Activated CD8-positive, alpha-beta memory T cell treated with anti-CD3 and anti-CD28 coated beads, Interleukin-2, amount 50 U/mL, for 4 hours (primary cell): ENCODE measurements at places on chromosomes 2 and 18.

- DNase-seq, result no peak
These were observed 42.1 kb upstream of the PPP1R1C start for GRCh38 chr2:181943411-181944124.

DNA sequence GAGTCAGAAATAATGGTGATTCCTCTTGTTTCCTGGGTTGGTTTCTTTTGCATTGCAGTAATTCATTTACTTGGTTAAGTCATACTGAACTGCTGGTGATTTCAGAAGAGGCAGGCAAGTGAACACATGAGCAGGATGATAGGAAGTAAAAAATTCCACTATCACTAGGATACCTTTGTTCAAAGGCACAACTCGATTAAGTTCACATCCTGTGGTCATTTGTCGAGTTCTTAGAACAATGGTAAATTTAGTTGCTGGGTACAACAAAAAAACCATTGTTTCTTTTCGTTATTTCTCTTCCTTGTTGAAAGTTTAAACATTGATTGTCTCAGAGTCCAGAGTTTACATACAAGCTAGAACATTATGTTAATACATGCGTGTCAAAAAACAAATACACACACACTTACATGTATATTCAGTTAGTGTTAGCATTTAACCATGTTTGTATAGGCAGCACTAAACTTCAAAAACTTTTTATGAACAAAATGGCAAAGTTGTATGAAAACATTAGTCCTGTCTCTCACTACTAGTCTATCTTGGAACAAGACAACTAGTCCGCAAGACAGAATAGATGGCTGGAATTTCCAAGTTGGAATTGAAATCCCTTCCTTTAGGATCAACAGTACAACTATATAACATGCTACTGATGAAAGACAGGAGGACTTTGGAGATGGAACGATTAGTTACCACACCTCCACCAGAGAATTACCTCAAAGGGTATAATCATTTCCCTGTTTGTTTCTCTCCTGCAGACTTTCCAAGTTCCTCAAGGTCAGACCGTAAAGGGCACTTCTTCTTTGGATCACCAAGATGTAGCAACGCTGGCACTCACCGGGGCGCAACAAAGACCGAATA lies 26.2 kb downstream of the STK39 start:
- no peak for DNase-seq

- no peak for DNase-seq
These were observed 1.0 kb downstream of the CHRNG start for GRCh38 chr2:232540441-232541041.

DNA sequence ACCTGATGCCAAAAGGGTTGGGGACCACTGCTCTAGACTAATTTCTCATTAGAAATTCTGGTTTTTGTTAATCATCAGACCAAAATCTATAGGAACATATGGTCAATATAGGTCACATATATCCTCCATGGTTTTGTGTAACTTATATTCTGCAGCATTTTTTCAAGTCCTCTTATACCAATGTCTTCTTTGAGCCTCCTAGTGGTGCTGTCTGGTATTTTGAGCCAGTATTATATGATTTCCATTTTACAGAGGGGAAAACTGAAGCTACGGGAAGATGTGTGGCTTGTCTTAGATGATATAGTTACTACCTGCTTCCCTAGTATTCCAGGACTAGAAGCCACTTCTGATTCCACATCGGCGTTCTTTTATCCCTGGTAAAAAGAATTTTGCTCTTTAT lies 13.8 kb downstream of the MAPK4 start:
- no peak for DNase-seq

DNA sequence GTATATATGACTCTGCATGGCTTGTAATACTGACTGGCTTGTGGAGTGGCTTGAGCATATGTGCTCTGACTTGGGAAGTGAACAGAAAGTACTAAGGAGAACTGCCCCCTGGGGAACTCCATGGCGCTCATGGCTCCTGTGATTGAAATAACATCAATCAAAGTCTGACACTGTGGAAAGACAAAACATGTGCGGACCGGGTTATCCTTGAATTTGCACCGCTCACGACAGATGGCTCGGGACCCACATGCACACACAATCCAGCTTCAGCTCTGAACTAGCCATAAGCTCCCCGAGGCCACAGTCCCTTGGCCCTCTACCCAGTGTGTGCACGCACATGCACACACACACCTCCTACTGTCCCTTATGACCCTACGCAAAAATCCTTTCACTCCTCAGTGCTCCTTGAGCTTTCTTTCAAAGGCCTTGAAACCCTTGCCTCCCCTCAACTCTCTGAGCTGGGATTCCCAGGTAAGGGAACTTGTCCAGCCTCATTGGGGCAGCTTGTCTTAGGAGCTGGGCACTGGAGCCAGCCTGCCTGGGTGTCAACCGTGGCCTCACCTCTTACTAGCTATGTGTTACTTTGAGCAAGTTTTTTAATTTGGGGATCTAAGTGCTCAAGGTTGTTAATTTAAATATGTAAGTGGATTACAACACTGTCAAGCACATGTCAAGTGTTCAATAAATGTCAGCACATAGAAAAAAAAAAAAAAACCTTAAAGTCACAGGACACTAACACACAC lies 43.6 kb downstream of the MRPS5 start:
- no peak for DNase-seq

DNA sequence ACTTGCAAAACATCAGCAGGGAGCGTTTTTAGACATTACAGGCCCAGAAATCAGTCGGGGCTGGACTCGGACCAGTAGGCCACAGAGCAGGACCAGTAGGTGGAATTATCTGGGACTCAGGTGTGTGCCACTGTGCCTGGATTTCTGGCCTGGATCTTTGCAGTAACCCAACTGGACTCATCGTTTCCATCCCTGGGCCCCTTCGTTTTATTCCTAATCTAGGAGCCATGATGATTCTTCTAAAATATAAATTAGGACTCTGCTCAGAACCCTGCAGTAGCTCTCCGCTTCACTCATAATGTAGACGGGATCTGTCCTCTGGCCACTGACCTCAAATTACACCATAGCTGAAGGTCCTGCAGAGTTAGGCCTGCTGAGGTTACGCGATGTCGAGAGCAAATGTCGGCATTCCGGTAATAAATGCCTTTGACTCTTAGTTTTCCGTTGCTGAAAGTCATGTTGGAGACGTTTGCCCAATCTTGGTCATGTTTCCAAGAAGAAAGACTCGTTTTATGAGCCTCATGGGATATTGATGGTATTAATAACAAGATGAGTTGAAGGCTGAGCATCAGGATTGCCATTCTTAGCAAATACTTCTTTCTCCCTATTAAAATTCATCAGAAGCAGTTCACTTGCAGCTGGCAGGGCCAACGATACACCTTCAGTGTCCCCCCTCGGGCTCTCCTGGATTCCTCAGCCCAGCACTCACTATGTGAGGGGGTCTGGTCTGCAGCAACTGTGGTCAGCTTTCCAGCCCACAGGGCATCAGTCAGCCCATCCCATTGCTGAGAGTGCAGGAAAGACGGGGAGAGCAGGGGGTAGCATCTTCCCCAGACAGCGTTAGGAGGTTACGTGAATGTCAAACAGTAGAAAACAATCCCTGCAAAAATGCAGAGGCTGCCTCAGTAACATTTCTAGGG lies 39.9 kb upstream of the KLF11 start:
- no peak for DNase-seq

DNA sequence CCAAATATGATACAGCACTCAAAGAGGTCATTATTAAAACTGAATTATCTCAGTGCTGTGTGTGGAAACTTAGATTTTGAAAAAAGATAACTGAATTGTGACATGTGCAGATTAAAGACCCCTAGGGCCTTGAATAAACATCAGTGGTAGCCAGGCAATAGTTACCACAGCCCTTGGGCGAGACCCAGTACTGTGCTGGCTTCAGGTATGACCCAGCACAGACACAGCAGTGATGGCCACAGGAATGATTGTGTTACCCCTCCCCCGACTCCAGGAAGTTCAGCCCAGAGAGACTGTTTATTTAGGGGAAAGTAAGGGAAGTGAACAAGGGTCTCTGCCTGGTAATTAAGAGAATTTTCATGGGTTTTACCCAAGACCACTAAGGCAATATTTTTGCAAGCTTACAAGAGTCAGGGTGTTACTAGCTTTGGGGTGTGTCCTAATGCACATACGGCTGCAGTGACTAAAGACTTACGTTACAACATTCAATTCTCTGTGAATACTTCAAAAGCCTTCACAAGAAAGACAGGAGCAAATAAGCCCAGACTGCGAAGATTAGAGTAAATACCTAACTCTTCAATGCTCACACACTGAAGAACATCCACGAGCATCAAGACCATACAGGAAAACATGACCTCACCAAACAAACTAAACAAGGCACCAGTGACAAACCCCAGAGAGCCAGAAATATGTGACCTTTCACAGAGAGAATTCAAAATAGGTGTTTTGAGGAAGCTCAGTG lies 28.2 kb upstream of the ITGAV start:
- no peak for DNase-seq

GRCh38 chr2:200039724-200040650 lies 84.6 kb downstream of the MAIP1 start:
- no peak for DNase-seq

- no peak for DNase-seq
These were observed 34.0 kb downstream of the ADAM23 start for GRCh38 chr2:206477296-206477695.

DNA sequence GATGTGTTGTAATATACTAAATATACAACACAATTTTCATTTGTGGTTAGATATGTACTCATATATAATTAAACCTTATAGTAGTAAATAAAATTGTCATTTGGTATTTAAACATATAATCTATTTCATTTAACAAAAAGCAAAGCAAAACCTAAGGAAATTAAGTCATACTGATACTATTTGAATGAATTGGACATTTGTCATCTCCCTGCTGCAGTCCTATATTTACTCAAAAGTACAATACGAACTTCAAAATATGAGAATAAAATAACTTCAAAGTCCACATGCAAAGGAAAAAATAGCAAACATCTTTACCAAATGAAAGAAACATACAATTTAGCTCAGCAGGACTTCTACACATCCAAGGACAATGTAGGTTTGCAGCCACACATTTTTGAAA lies 11.8 kb upstream of the HAT1 start:
- no peak for DNase-seq

DNA sequence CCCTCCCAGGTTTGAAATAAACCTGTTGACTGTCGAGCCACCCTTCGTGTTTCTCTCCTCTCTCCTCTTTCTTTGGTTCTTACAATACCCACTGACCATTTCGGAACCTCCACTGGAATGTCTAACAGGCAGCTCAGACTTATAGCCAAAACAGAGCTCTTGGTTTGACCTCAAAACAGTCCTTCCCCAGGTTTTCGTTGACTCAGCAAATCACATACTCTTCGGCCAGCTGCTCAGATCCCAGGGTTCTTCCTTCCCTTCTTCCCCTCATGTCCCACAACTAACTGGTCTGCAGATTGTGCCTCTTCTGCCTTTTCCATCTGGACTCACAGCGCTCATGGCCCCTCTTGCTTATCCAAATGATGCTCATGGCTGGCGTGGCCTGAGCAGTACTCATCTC lies 4.7 kb downstream of the ARMC9 start:
- DNase-seq, result no peak

GRCh38 chr18:72063001-72063400 lies 481.1 kb downstream of the CBLN2 start:
- no peak for DNase-seq

GRCh38 chr18:1604751-1605150 lies 700.1 kb downstream of the ADCYAP1 start:
- no peak for DNase-seq

GRCh38 chr2:120423167-120423943 lies 77.4 kb downstream of the INHBB start:
- DNase-seq, result no peak

DNA sequence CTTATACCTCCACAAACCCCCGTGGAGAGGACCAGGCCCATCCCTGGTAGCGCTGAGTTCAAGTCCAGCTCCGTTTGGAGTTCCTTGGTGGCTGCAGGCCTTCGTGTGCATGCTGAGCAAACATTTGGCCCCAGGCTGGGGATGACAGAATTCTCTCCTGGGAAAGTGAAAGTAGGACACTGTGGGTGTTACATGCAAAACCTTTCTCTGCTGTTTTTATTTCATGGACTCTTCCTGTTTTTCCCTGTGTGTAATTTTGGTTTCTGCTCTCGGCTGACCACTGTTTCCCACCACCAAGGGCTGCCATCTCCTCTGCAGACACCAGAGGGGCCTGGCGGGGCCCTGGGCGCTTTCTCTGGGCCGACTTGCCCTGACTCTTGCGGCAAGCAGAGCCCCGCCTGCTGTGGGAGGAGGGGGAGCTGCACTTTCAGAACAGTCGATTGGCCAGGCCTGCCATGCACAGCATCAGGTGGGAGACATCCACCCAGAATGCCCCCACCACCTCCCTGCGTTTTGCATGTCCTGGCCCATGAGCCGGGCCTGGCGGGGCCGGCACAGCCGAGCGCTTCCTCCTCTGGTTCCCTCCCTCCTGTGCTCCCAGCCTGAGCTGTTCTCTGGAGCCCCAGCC lies 102.4 kb downstream of the CABLES1 start:
- peak; percentile 20 for DNase-seq

- no peak for DNase-seq
These were observed 19.7 kb upstream of the ASNSD1 start for GRCh38 chr2:189641590-189641989.

DNA sequence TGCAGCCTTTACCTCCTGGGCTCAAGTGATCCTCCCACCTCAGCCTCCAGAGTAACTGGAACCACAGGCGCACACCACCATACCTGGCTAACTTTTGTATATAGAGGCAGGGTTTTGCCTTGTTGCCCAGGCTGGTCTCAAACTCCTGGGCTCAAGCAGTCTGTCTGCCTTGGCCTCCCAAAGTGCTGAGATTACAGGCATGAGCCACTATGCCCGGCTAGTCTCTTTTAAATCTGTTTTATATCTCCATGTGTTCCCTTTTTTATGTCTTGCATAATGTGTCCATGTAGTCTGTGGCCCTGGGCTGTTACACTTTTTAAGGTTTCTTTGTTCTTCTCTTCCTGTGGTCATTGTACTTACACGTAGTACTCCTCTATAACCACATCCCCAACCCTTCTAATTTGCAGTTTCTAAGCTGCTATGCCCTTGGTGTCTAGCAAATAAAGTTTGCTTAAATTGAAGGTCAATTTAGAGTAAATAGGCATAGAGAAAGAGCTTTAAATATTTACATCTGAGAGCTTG lies 168.2 kb downstream of the MCFD2 start:
- no peak for DNase-seq

- no peak for DNase-seq
These were observed 6.1 kb downstream of the DCTN1 start for GRCh38 chr2:74373985-74374384.

GRCh38 chr18:23485386-23485785 lies 17.9 kb upstream of the RMC1 start:
- no peak for DNase-seq

DNA sequence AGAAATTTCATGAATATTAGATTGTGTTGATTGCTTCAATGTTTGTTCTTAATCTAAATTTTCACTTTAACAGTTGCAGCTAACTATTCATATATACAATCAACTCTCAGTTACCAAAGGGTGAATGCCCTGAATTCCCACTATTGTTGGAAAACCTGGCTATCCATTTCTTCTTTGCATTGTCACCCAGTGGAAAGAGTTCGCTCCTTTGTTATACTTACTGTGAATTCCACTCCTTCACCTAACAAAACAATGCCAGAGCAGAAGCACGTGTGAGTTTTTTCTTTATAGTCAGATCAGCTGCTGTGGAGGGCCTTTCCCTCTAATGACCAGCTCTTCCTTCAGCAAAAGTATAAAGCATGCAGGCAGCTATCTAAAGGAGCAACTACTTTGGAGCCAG lies 409.2 kb upstream of the NRP2 start:
- DNase-seq, result no peak
